Gastrocnemius medialis (tissue), 4 donors: ENCODE measurements at places on chromosomes 7 and 10. TPM values are rescaled to one million over a fixed set of nuclear protein-coding genes. Genes with fewer than 3 reads are reported as not detected.

The CYP2C19 gene
- total RNA-seq: not detected

- no peaks in the 10 kb centered on the region for H3K27me3 ChIP-seq
- H3K4me1 ChIP-seq: peaks cover 13% of the 10 kb centered on the region
- no peak overlapping the region for H3K4me3 ChIP-seq
- H3K27ac ChIP-seq: no peak overlapping the region
Measured at GRCh38 chr10:99765672-99766301, 16.7 kb upstream of the ABCC2 start.

The ADAM22 gene
- total RNA-seq: 0.12 TPM

The TMEM229A gene
- not detected for total RNA-seq

- peak overlapping the region; percentile 79 for H3K27ac ChIP-seq
- peak; percentile 60 for DNase-seq
- H3K36me3 ChIP-seq: no peaks in the 10 kb centered on the region
- no peak overlapping the region for H3K4me3 ChIP-seq
- H3K4me1 ChIP-seq: peaks cover 16% of the 10 kb centered on the region
Measured at GRCh38 chr7:143391462-143392404, 10.6 kb downstream of the ZYX start.

DNA sequence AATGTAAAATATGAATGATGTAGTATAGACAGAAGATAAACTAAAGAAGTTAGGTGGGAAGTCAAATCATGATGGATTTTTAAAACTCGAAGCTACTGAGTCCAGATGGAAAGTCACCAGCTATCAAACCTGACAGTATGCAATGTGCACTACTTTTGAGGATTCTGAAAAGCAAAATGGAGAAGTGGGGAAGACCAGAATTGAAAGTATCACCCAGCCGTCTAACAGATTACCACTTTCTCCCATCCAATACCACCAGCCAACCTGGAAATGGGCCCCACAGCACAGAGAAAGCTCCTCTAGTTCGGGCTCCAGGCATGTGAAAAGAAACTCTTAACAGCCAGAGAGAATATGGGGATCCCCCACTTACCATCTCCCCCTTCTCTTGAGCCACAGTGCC is 67.9 kb upstream of the SRRM3 start:
- H3K4me1 ChIP-seq: no peaks in the 10 kb centered on the region
- no peaks in the 10 kb centered on the region for H3K27me3 ChIP-seq

The NPTX2 gene
- 18.1 TPM for total RNA-seq

DNA sequence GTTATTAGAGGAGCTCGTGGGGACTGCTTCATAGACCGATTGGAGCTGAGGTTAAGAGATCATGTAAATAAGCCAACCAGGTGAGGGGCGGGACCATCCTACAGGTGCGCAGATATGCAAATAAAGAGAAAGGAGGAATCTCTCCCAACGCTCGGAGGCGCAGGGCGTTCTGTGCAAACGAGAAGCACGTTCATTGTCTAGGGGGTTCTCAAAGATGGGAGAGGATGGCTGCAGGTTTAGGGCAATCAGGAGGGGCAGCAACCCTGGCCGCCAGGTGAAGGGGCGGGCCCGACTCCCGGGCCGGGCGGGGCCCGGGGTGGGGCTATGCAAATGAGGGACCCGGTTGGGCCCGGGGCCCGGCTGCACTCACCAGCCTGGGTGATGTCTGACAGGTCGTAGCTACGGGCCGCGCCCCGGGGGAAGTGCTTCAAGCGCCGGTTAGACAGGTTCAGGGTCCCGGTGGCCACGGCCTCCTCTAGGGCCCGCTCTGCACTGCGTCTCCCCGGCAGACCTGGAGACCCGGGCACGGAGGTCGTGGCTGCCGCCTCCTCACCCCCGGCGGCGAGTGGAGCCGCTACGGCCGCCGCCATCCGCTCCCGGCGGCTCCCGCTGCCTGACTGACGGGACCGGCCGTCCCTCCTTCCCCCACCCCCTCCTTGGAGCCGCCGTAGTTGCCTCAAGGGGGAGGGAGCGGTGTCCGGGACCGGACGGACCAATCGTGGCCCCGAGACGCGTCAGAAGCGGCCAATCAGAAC is at the start of gene LRCH4:
Gene LRCH4, minus strand, starts transcription at position 619 of the 755 bp plus-strand sequence. Its CDS starts 29 bp downstream, at position 590.
- peak within 1 kb of the TSS; percentile 97 for H3K27ac ChIP-seq
- peaks cover 30% of the 10 kb centered on the region for H3K4me1 ChIP-seq
- peaks cover 17% of the 10 kb centered on the region for H3K36me3 ChIP-seq
- peak; percentile 62 for DNase-seq

DNA sequence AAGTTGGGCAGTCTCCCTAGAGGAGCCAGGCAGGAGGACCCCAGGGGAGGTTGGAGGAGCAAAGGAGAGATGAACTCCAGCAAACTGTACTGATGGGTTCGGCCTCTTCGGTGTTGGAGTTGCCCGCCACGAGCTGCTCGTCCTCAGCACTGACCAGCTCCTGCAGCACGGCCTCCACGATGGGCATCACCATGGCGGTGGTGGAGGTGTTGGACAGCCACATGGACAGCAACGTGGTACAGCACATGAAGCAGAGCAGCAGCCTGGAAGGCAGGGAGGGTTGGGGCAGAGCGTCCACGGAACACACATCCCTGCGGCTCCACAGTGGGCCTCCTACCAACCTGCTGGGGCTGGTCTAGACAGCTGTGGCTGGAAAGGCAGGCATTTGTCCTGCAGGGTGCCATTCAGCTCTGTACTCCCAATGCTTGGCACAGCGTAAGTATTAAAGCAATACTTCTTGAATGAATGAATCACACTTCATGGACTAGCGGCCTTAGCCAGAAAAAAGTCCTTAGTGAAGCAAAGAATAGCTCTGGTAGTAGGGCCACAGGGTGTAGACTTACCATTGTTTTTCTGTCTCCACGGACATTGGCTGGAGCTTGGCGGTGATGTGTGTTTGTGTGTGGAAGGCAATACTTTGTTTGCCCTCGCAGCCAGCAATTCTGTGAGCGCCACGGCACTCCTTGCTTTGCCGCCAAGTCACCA is 21.8 kb downstream of the SLC13A4 start:
- no peaks in the 10 kb centered on the region for H3K36me3 ChIP-seq
- H3K4me3 ChIP-seq: no peak overlapping the region
- H3K27me3 ChIP-seq: no peaks in the 10 kb centered on the region
- peak overlapping the region; percentile 40 for H3K27ac ChIP-seq
- peak; percentile 53 for DNase-seq

GRCh38 chr10:14016011-14016536 is 314.6 kb downstream of the FRMD4A start:
- no peaks in the 10 kb centered on the region for H3K36me3 ChIP-seq
- peaks cover 3% of the 10 kb centered on the region for H3K27me3 ChIP-seq
- no peak overlapping the region for H3K27ac ChIP-seq
- H3K4me3 ChIP-seq: no peak overlapping the region
- peak; percentile 42 for DNase-seq

The CD36 gene
- total RNA-seq: 346 TPM

The MINPP1 gene
- total RNA-seq: 6.9 TPM

DNA sequence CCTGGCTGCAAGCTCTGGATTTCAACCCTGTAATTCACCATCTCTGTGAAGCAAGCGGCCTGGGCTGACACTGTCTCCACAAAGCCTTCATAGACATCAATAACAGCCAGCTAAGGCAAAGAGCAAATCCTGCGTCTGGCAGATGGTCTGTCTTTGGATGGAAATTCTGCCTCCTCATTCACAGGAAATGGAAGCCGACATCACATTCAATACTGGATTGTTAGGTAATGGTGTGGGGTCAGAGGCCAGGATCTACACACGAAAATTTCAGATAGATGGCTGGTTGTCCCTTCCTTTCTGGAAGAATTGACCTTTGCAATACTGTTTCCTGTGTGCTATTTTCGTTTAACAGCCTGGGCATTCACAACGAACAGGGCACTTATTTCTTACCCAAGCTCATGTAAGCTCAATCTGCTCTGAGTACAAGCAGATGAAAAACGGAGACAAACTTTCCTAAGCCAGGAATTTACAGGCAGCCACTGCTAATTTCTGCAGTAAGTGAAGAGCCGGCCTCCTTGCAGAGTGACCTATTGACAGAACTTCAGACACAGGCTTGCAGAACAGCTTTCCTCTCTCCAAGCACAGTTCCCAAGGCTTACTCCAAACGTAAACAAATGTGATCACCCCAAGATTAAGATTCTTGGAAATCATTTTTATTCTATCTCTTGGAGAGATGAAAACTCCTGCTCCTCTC is 3.1 kb upstream of the ADAM12 start:
- DNase-seq: no peak
- H3K4me1 ChIP-seq: no peaks in the 10 kb centered on the region
- H3K27me3 ChIP-seq: peaks cover 14% of the 10 kb centered on the region
- H3K36me3 ChIP-seq: no peaks in the 10 kb centered on the region

DNA sequence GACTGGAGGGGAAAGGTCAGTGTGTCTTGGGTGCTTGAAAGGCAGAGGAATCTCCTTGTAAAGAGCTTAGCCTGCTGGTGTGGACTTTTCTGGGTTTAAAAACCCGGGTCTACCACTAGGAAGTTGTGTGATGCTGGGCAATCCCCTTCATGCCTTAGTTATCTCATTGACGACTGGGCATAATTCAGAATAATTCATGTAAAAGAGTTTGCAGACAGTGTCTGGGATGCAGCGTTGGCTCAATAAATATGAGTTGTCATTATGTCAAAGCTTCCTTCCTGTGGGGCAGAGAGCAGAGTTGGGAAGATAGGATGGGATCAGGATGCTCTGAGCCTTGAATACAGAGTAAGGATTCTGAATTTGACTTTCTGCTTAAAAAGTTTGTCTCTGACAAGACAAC is 196.4 kb downstream of the ADRA2A start:
- H3K4me1 ChIP-seq: no peaks in the 10 kb centered on the region
- no peak for DNase-seq
- H3K27me3 ChIP-seq: peaks cover 2% of the 10 kb centered on the region
- H3K4me3 ChIP-seq: no peak overlapping the region

- no peaks in the 10 kb centered on the region for H3K36me3 ChIP-seq
- H3K4me3 ChIP-seq: no peak overlapping the region
- DNase-seq: no peak
- no peaks in the 10 kb centered on the region for H3K4me1 ChIP-seq
- H3K27ac ChIP-seq: no peak overlapping the region
Measured at GRCh38 chr10:46530249-46531186, 25.9 kb downstream of the GPRIN2 start.

The SYT15 gene
- 1.00 TPM for total RNA-seq

DNA sequence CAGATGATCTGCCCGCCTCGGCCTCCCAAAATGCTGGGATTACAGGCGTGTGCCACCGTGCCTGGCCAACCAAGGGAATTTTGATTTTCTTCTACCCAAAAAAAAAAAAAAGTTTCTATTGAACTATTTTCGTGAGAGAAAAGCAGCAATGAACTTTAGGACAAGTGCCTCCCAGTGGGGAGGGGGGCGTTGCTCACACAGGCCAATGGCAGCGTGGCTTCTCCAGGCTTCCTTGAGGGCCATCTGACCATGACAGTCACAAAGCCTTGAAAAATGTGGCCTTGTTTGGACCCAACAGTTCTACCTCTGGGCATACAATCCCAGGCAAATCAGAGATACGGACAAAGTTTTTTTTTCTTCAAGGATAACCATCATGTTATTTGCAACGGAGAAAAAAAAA is 56.0 kb downstream of the TNRC18 start:
- H3K27me3 ChIP-seq: no peaks in the 10 kb centered on the region
- peaks cover 14% of the 10 kb centered on the region for H3K36me3 ChIP-seq
- H3K4me3 ChIP-seq: no peak overlapping the region
- H3K4me1 ChIP-seq: no peaks in the 10 kb centered on the region

DNA sequence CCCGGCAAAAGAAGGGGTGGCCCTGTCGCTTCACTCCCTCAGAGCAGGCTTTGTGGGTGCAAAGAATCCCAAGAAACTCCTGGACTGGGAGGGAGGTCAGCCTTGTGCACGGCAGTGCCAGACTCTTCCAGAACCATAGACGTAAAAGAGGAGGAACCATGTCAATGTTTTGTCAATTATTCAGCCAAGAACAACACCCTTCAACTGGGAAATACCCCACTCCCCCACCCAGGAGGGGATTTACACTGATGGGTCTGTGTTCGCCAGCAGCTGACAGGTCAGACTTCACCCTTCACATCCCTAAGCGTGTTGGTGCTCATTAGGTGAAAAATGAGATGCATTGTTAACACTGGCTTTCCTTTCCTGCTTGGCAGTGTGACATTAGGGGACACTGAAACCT is 116.8 kb upstream of the BMPER start:
- DNase-seq: no peak
- no peaks in the 10 kb centered on the region for H3K27me3 ChIP-seq
- H3K4me3 ChIP-seq: no peak overlapping the region
- no peaks in the 10 kb centered on the region for H3K36me3 ChIP-seq
- no peak overlapping the region for H3K27ac ChIP-seq

DNA sequence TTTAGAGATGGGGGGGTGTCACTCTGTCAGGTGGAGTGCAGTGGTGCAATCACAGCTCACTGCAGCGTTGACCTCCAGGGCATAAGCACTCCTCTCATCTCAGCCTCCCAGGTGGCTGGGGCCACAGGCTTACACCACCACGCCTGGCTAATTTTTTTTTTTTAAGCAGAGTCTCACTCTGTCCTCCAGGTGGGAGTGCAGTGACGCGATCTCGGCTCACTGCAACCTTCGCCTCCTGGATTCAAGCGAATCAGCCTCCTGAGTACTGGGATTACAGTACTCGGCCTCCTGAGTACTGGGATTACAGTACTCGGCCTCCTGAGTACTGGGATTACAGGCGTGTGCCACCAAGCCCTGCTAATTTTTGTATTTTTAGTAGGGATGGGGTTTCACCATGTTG is 23.6 kb upstream of the PPIA start:
- no peak overlapping the region for H3K4me3 ChIP-seq
- H3K36me3 ChIP-seq: no peaks in the 10 kb centered on the region
- peaks cover 26% of the 10 kb centered on the region for H3K4me1 ChIP-seq
- DNase-seq: no peak
- no peak overlapping the region for H3K27ac ChIP-seq

DNA sequence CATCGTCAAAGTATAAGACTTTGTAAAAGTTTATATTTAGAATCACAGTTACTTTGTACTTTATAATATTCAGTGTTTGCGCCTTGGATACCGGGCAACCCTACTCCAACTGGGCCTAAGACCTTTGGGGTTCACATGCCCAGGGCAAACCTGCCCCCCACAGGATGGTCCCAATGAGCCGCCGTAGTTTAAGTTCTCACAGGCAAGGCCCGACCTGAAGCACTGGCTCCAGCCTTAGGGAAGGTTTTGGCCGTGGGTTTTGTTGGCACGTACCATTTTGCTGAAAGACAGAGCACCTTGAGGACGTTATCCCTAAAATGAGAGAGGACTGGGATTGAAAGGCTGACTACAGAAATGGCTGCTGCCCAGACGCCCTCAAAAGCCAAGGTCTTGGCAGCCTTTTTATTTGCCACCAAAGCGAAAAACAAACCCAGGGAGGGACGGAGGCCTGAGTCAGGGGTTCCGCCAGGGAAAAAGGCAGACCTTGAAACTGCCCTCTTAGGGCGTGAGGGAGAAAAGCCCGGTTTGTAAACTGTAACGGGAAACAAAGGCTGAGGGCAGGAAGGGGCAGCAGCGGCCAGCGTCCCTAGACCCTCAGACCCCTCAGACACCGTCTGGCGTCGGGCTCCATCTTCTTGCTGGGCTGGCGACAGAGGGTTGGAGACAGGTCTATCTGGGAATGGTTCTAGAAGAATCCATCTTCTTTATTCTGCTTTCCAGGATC is at the start of gene CCDC172:
Gene CCDC172, plus strand, starts transcription at position 222 of the 724 bp plus-strand sequence. CDS start 564 bp downstream, outside the sequence.
- no peaks in the 10 kb centered on the region for H3K36me3 ChIP-seq
- no peak for DNase-seq
- H3K4me1 ChIP-seq: no peaks in the 10 kb centered on the region
- no peaks in the 10 kb centered on the region for H3K27me3 ChIP-seq
- H3K27ac ChIP-seq: no peak within 1 kb of the TSS

- no peaks in the 10 kb centered on the region for H3K27me3 ChIP-seq
- H3K36me3 ChIP-seq: no peaks in the 10 kb centered on the region
- H3K4me3 ChIP-seq: no peak overlapping the region
- H3K4me1 ChIP-seq: peaks cover 96% of the 10 kb centered on the region
- H3K27ac ChIP-seq: peak overlapping the region; percentile 93
- DNase-seq: no peak
Measured at GRCh38 chr7:139744768-139745677, 32.8 kb downstream of the HIPK2 start.

The GIMAP7 gene
- 7.4 TPM for total RNA-seq

The POT1 gene
- total RNA-seq: 15.2 TPM

The FOXI2 gene
- total RNA-seq: not detected
